Hypothalamus (tissue), 51 donors: ENCODE measurements at places on chromosomes 5 and 9.

DNA sequence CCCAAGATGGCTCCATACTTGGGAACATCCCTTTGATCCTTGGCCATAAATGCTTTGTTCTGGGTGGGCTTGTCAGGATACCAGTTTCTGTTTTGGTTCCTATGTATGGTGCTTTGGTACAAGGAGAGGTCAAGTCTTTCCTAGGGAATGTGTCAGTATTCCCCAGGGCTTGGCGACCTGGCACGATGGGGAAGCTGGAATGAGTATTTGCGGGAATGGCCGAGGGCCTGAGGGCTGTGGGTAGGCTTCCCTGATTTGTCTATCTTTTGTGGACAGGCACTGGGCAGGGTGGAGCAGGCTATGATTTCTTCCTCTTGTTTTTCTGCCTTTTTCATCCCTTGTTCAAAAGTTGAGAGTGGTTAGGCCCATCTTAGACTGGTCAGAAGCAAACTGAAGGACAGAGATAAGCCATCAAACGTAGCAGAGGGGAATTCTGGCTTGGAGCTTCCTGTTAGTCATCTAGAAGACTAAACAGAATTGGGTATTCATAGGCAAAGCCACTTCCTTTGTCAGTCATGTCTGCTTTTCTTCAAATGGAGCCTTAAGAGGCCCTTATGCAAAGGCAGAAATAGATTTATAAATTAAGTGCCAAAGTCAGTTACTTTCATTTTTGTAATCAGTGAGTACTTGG, 13.7 kb downstream of the DOCK2 start:
- DNase-seq: no peak

GRCh38 chr5:140965905-140966292, 377 bp upstream of the PCDHAC2 start:
- DNase-seq: no peak

DNA sequence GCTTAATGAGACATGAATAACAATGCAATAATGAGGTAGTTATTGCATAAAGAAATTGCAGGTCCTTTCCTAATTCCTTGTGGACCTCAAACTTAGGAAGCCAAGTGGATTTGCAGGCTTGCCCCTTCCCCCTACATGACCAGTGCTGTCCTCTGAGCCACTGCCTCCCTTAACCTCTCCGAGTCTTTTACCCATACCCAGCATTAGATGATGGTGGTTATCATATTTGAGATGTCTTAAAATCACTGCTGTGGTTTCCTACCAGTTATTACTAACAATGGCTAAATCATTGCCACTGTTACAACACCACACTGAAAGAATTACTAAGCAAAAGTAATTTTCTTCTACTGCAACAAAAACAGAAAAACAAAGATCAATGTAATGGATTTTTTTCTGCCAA, 170.8 kb downstream of the EDIL3 start:
- DNase-seq: no peak

DNA sequence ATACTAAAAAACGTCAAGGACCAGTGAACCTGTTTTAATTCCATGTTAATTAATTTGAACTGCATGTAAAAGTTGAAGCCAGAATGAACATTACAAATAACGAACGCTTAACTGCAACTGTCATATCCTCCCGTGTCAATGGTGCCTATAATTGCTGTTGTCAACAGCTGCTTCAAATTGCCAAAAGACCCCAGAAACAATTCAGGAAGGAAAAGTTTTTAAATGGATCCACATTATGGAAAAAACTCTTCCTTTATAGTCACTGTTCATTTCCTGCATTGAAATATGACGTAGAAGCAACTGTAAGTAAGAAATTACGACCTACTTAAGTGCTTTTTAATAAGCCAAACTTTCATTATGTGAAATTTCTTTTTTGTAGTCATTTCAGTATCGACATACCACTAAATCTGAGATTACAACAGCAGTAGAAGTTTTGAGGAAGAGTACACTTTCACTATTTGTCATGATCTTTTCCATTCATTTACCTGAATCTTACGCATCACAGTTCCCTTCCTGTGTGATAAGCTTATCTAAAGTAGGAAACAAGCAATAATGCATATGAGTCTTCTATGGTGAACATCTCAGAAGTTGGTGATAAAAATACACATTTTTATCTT, 37.8 kb downstream of the MEF2C start:
- DNase-seq: no peak

DNA sequence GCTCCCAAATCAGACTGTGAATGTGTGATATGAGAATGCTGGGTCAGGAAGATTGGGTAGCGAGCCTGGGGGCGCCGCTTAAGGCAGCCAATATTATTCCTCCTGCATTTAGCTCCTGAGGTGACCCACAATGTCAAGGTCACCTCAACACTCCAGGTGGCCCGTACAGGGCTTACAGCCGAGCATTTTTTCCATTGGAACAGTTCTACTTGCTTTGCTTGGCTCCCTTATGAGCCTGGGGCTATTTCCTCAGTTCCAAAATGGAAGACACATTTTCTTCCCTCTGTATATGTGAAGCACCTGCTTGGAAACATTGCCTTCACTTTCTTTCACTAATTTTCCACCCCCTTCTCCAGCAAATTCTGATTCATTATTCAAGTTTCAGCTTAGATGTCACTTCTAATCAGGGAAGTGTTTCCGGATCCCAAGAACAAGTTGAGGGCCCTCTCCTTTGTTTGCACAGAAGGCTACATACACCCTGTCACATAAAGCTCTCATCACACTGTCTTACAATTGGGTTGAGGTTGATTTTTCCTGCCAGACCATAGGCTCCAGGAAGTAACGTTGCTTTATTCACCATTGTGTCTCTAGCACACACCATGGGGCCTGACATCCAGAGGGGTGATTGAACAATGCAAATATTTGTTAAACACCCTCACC, 330.2 kb downstream of the PIK3R1 start:
- DNase-seq: no peak

DNA sequence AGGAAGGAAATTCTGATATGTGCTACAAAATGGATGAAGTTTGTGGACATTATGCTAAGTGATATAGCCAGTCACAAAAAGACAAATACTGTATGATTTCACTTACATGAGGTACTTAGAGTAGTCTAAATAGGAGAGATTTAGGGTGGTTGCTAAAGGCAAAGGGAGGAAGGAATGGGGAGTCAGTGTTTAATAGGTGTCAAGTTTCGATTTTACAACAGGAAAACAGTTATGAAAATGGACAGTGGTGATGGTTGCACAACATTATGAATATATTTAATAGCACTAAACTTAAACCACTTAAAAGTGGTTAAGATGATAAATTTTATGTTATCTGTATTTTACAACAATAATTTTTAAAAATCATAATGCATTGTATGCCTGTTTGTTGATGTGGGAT, 40.4 kb upstream of the ECM2 start:
- DNase-seq: no peak

- DNase-seq: no peak
Measured at GRCh38 chr5:172558076-172558976, 82.7 kb upstream of the NEURL1B start.

GRCh38 chr5:177553671-177554429, 513 bp downstream of the FAM193B start:
- no peak for DNase-seq

DNA sequence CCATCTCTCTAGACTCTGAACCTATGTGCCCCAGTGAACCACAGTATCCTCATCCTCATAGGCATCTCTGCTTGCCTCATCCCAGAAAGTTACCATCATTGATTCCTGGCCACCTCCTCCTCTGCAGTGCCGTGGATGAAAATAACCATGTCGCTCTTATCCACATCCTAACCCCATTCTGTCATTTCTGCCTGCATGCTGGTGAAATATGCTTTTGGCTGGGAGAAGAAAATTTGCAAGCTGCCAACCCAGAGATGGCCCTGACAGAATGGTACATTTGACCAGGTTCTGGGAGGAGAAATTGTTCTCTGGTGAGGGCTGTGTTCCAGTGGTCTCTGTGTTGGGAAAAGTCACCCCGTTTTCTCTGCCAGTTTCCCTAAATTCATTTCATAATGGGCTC, 149.7 kb downstream of the NMUR2 start:
- no peak for DNase-seq

GRCh38 chr5:158390577-158390976, 531.6 kb upstream of the CLINT1 start:
- no peak for DNase-seq

- no peak for DNase-seq
Measured at GRCh38 chr5:138927979-138928378, 52.8 kb upstream of the LRRTM2 start.

DNA sequence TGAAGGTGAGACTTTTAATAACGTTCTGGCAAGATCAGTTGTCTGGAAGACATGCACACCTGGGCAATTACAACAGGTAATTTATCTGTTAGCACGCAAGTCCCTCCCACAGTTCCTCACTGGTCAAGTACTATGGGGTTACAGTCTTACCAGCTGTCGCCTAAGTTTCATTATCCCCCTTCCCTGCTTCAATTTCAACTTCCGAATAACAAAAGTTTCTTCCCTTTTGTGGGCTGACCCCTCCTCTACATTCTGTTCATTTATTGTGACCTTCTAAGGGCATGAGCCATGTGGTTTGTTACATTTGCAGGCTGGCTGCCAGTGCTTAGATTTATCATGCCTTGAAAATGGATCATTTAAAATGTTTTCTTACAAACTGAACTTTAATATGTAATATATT, 16.5 kb downstream of the GAPT start:
- no peak for DNase-seq

GRCh38 chr5:95380103-95380628, 11.0 kb upstream of the FAM81B start:
- no peak for DNase-seq

DNA sequence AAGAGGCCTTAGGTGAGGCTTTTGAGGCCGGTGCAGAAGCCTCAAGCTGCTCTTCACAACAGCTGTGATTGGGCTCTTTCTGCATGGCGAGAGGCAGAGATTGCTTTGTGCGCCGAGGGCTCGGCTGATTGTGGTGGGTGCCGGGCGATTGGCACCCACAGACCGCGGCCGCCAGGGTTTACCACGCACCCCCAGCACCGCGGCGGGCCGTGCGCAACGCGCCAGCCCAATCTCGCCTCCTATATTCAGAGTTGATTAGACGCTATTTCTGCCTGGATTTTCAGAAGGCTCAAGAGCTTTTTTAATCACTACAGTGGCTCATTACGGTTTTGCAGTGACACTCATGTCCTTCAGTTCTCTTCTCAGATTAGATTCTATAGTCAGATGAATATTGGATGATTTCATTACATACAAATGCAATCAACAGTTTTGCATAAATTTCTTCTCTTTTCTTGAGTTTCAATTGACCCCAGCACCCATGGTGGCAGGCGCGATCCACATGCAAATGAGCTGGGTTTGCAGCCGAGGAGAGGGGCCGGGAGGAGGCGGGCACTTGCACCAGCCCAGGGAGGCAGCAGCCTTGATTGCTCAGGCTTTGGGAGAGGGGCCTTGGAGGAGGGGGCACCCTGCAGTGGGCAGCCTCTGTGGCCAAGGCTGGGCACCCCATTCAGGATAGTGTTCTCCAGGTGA, 33.8 kb upstream of the PTGS1 start:
- DNase-seq: no peak

GRCh38 chr5:73032635-73033034, 76.8 kb downstream of the FCHO2 start:
- no peak for DNase-seq

DNA sequence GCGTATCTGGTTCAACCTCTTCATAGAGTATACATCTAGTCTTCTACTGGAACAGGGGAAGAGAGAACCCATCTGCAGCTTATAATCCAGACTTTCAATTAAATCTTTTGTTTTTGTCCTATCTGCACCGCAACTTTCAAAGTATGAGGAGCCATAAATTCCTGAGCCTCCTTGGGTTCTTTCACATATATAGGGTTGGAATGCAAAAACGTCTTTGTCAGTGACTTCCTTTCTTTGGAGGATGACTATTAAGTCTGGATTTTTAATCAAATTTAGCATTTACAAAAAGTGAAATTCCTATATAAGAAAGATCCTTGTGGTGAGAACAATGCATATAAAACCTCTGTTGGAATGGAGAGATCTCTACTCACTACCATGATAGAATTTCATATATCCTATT, 370.8 kb downstream of the TMEM38B start:
- DNase-seq: no peak

- DNase-seq: no peak
Measured at GRCh38 chr5:172594867-172595466, 46.1 kb upstream of the NEURL1B start.

GRCh38 chr9:4328723-4329122, 28.9 kb upstream of the GLIS3 start:
- DNase-seq: no peak

DNA sequence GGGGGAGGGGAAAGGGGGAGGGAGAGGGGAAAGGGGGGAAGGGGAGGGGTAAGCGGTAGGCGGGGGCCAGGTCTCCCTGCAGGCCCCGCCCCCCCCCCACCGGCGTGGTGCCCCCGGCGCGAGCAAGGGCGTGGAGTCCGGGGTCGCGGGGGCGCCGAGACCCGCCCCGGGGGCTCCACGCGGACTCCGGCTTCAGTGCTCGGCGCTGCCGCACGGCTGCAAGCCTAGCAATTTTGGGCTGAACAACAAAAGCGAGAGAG, 10.8 kb downstream of the C9orf50 start:
- no peak for DNase-seq

- DNase-seq: no peak
Measured at GRCh38 chr9:127106466-127106855, 16.0 kb downstream of the ANGPTL2 start.

- no peak for DNase-seq
Measured at GRCh38 chr5:135383803-135384495, 15.1 kb downstream of the MACROH2A1 start.

DNA sequence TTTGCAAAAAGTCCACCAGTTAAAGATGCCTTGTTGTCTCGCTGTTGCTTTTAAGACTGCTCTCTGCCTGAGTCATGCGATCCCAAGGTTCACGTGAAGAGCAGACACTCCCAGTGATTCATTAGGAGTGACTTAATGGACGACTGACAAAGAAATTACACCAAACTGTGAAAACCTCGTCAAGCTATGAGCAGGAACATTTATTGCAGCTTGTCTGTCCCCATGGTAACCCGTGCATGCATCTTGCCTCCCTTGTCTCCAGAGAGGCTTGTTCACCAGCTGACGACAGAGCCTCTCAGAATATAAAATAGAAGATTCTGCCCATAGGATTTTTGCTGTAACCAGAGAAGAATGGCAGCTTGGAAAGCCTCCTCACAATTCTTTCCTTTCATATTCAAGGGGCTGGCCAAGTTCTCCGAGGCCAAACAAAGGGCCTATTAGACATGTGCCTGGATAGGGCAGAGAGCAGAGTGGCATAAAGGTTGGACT, 352.7 kb downstream of the SPOCK1 start:
- no peak for DNase-seq

DNA sequence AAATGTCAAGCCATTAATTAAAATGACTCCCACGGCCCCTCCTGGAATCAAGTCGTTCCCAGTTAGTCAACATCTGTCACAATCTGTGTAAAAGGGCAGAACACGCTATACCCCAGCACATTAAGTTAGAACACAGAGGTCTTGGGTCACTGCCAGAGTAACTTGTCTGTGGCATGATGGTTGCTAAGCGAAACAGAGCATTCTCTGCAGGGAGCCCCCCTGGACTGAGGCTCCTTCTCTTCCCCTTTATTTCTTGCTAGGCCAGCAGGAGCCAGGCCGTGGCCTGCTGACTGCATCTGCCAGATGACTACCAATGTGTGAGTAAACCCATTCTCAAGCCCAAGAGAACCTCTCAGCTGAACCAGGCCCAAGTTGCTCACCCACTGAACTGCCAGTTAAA, 51.9 kb upstream of the ZBED3 start:
- DNase-seq: peak; percentile 3

- no peak for DNase-seq
Measured at GRCh38 chr5:148457183-148457620, 73.4 kb downstream of the FBXO38 start.
